ENCODE measurements at places on chromosomes 3 and 15.

GRCh38 chr3:139715166-139715565 is 37.4 kb upstream of the NMNAT3 start:
- DNase-seq = no peak

- no peak for DNase-seq
Observed at GRCh38 chr3:32405711-32406323, 14.2 kb downstream of the CMTM7 start.

DNA sequence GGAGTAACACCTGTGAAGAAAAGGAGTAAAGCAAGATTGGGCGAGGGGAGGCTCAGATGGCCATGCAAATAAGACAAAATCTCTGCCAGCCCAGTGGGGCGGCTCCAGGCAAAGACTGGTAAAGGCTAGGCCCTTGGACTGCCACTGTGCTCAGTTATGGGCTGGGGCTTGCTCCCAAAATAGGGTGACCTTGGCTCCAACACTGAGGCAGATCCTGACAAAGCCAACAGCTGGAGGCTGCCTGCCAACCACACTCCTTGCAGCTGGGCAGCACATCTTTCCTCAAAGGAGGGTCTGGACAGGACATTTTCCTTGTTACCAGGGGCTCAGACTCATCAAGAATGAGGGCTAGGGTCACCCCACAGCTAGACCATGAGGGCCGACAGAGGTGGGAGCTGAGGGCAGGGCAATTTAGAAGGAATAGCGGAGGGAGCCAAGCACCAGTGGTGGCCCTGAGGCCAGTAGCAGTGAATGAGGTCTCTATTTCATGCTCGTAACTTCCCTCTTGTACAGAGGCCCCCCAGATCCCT is 86.1 kb downstream of the CHRD start:
- no peak for DNase-seq

- DNase-seq = no peak
Observed at GRCh38 chr15:71713191-71713809, 97.1 kb upstream of the NR2E3 start.

DNA sequence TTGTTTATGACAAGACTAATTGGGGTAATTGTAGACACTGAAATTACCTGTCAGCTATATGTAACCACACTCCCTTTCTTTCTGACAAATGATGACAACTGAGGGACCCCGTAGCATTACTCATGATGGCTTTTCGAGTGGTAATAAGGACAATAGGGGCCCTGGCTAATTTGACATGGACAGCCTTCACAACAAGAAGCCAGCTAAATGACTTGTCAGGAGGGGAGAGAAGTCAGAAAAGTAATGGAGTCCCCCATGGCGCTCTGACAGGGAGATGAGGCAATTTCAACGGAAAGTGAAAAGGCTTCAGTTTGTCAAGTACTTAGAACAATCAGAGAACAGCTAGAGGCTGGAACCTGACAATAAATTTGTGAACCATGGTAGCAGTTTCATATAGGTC is 177.3 kb downstream of the CDIN1 start:
- DNase-seq = no peak

GRCh38 chr3:125211523-125212090 is 941 bp downstream of the SLC12A8 start:
- DNase-seq = no peak

- no peak for DNase-seq
Observed at GRCh38 chr3:78738833-78739232, 1029.0 kb downstream of the ROBO1 start.

- no peak for DNase-seq
Observed at GRCh38 chr3:133115176-133115575, 77.0 kb downstream of the TMEM108 start.

DNA sequence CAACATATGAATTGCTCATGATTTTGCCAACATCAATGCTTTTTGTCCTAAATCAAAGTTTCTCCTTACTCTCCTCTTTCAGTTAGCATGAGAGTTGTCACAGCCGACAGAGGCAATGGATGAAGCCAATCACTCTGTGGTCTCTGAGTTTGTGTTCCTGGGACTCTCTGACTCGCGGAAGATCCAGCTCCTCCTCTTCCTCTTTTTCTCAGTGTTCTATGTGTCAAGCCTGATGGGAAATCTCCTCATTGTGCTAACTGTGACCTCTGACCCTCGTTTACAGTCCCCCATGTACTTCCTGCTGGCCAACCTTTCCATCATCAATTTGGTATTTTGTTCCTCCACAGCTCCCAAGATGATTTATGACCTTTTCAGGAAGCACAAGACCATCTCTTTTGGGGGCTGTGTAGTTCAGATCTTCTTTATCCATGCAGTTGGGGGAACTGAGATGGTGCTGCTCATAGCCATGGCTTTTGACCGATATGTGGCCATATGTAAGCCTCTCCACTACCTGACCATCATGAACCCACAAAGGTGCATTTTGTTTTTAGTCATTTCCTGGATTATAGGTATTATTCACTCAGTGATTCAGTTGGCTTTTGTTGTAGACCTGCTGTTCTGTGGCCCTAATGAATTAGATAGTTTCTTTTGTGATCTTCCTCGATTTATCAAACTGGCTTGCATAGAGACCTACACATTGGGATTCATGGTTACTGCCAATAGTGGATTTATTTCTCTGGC is 2.5 kb downstream of the OR4F6 start:
- no peak for DNase-seq

GRCh38 chr15:34353627-34354026 is 10.5 kb downstream of the NUTM1 start:
- no peak for DNase-seq

GRCh38 chr15:89442671-89443307 is 53.6 kb downstream of the RHCG start:
- DNase-seq = no peak

Data from stimulated activated CD4-positive, alpha-beta T cell treated with anti-CD3 and anti-CD28 coated beads, TNF-alpha, amount 100 ng/mL, for 4 hours (primary cell).